ENCODE measurements at places on chromosomes 4 and X.

DNA sequence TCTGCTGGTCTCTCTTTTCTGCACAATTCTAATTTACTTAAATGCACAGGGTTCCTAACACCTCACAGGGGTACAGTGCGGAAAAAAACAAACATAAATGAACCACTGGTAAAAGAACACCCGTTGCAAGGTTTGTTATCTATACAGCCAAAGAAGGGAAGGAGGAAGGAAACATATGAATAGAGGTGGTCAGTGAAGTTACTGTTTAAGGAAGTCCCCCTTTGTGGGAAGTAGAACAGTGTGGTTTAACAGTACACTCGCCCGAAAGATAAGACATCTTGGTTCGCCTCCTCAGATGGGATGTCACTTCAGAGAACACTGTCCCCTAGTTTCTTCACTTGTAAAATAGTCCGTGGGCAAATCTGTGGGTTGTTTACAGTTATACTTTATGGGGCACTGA lies 57.5 kb downstream of the TEC start:
- DNase-seq = no peak

GRCh38 chrX:9379697-9380551 lies 84.9 kb upstream of the TBL1X start:
- DNase-seq = no peak

- no peak for DNase-seq
These were observed 382.0 kb downstream of the RAPGEF2 start for GRCh38 chr4:159484864-159485263.

GRCh38 chrX:23387550-23388184 lies 53.0 kb downstream of the PTCHD1 start:
- DNase-seq = no peak

- DNase-seq = no peak
These were observed 37.6 kb downstream of the ARFIP1 start for GRCh38 chr4:152817331-152817730.

- DNase-seq = no peak
These were observed 1083.1 kb upstream of the PCDH10 start for GRCh38 chr4:132065940-132066495.

DNA sequence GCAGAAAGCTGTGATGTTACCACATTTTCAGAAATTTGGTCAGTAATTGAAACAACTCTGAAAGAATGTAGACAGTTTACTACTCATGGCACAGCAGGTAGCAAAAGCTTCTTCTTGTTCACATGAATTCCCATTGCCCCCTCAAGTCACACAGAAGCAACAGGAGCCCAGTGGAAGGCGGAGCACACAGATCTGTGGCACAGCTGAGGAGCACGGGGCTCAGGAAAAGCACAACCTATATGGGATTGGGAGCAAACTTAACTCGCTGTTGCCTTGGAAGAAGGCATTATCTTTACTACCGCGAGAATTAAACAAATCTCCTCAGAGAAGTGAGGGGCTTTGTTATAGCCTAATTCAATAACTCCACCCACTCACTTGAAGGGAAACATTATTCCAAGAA lies 358.5 kb downstream of the SPOCK3 start:
- DNase-seq = no peak

- no peak for DNase-seq
These were observed 23.9 kb downstream of the EVC start for GRCh38 chr4:5734853-5735252.

GRCh38 chr4:74501579-74501978 lies 56.6 kb downstream of the AREG start:
- DNase-seq = no peak

DNA sequence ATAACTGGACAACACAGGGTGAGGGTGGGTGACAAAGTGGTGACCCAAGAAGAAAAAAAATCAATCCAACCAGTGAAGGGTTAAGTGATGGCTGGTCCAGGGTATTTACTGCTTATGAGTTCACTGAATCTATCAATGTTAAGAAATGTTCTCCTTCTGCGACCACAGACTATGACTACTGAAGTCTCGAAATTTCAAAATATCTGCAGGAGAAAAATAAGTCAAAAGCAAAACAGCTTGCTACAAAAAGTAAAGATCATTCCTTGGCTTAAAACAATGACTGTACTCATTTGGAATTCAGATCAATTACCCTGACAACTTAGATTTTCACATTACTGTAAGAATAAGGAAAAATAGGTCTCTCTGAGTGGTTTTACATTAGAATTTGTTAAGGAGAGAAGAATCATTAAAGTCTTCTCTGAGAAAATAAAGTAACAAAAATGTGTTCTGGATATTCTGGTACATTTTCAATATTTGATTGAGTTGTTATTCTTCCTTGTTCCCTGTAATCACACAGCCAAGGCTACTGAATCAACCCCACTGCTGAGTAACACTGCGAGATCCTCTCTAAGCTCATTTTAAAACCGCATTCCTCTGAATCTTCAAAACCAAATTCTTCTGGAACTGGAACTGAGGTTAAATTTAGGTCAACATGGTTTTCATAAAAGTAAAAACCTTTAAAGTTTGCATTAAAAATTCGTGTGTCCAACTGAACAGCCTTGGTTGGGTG lies 22.7 kb downstream of the SMPX start:
- DNase-seq = no peak

DNA sequence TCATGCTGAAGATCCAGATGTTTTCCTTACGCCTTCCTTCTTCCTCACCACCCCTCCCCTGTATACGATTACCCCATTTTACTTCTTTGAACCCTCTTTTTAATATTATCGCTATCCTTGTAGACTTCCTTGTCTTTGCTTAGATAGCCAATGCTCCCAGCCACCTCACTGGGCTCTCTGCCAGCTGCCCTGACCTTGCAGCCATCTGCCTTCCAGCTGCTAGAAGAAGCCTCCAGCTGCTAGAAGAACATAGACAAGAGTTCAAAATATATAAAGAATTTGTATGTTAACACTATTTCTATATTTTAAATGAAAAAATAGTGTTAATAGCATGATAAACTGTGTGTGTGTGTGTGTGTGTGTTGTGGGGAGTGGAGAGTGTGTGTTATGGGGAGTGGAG lies 374.7 kb downstream of the ANKRD50 start:
- no peak for DNase-seq

DNA sequence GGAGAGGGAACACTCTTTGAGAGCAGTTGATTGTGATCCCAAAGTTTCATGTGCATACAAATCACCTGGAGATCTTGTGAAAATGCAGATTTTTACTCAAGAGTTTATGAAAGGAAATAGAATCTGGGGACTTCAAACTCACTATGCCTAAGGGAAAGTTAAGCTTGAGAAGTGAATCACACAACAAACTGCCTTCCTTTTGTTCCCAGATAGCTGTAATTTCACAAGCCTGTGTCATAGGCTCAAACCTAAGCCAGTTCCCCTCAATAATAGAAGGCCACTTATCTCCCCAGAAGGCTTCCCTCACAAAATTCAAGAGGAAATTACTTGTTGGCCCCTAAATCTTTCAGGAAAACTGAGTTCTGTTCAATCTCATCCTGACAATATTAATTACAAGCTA lies 132.8 kb upstream of the MAGEB16 start:
- DNase-seq = no peak

- peak; percentile 49 for DNase-seq
These were observed 17.2 kb downstream of the XPNPEP2 start for GRCh38 chrX:129755779-129756650.

- DNase-seq = no peak
These were observed 1223.7 kb upstream of the AGA start for GRCh38 chr4:178665916-178666315.

GRCh38 chrX:40845331-40845911 lies 110.1 kb upstream of the MED14 start:
- no peak for DNase-seq

DNA sequence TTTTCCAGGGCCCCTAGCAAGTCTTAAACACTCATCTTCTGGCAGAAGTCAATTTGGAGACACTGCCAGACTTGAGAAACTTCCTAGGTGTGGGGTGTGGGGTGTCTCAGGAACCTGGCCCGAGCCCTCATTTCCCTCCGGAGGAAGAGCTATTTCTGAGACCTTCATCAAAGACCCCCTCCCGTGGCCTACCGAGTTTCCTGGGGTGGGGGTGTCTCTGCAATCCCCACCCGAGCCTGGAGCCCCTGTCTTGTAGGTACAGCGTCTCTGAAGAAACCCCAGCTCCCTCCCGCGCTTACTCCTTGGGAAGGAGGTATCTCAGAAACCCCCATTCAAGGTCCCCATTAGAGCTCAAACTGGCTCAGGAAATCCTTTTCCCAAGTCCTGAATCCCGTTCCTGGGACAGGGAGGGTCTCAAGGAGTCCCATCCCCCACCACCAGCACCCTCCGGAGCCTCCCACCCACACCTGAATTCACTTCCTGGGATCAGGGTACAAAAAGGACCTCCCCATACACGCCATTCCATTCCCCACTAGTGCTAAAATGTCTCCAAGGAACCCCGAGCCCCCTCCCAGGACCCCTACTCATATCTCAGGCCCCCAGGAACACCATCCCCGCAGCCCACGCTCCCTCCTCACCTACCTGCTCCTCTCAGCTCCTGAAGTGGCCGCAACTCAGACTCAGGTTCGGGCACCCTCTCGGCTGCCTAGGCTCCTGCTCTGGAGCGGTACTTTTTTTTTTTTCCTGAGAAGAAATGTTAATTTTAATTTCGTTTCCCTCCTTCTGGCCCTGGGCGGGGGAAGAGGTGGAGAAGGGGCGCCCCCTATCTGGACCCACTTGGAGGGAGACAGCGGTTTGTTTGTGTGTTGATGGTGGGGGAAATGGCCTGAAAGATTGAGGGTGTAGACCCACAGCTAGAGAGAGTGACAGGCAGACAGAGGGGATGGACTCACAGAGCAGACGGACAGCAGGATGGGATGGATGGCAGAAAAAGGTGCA lies 1.1 kb downstream of the SLC38A5 start:
- DNase-seq = peak; percentile 36

DNA sequence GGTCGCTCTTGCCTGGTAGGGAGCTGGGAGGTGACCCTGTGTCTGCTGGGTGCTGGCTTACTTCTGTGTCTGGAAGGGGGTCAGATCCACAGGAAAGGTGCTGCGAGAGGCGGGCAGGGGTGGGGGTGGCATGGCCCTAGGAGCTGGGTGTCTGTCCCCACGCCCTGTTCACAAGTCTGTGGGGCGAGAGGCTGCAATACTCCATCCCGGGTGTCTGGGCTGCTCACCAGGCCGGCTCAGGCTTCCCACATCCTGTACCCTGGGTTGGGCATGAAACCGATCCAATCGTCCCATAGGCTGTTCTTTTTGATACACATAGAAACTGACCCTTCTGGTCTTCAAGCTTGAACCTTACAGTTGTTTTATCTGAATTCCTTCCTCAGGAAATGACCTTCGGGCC lies 993 bp upstream of the CTAG2 start:
- no peak for DNase-seq

- DNase-seq = no peak
These were observed 280.6 kb downstream of the FSTL5 start for GRCh38 chr4:161883157-161883556.

- no peak for DNase-seq
These were observed 79.6 kb upstream of the NPNT start for GRCh38 chr4:105815701-105816100.

DNA sequence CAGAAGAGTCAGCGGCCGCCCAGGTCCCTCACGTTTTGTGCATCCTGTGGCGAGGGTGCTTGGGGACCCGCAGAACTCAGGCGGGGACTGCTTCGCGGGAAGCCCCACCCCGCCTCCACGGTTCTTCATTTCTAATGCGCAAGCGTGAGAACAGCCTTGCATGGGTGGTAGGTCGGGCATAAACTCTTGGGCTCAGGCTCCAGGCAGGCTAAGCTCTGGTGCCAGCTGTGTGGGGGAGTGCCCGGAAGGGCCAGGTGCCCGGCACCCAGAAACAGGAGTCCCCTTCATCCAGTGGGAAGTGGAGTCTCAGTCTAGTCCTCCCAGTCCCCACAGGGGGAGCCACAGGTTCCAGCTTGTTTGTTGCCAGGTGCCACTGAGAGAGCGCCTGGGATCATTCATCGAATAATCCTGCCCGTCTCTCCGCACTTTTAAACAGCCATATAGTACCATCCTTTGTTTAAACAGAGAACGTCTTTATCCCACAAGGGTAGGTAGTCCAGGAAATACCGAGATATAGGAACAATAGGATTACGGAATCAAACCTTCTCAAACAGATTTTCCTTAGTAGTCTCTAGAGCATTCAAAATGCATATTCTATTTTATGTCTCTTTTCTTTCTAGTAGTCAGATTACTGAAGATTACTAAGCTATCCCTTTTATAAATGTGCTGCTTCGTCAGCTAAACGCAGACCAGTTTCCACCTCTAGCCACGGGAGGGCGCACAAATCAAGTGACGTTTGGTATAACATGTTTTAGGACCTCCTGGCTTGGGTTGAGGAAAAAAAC lies 12.7 kb upstream of the RBBP7 start:
- DNase-seq = peak; percentile 50

GRCh38 chr4:88090898-88091297 lies 67.5 kb downstream of the ABCG2 start:
- no peak for DNase-seq
